SJSA1 (cell line): ENCODE measurements at places on chromosomes 6 and 20.

DNA sequence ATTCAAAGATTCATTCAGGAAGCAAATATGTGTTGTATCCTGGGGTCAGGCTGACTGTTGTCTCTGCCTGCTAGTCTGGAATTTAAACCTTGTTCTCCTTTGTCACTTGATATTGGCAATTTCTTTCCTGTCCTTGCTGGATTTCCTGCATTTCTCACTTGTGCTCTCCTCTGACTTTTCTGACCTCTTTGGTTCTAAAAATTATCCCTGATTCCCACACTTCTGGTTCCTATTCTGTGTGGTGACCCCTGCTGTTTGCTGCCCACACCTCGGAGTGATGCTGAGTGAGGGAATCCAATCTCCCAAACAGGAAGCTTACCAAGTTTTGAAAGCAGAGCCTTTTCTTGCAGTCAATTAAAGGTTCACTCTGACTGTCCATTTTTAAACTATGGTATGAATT is 345.3 kb downstream of the CDKAL1 start:
- DNase-seq: no peak

- no peak for DNase-seq
Observed at GRCh38 chr20:5309971-5310370, 6.8 kb downstream of the PROKR2 start.

GRCh38 chr20:58824843-58825242 is 25.9 kb downstream of the GNAS-AS1 start:
- DNase-seq: no peak

DNA sequence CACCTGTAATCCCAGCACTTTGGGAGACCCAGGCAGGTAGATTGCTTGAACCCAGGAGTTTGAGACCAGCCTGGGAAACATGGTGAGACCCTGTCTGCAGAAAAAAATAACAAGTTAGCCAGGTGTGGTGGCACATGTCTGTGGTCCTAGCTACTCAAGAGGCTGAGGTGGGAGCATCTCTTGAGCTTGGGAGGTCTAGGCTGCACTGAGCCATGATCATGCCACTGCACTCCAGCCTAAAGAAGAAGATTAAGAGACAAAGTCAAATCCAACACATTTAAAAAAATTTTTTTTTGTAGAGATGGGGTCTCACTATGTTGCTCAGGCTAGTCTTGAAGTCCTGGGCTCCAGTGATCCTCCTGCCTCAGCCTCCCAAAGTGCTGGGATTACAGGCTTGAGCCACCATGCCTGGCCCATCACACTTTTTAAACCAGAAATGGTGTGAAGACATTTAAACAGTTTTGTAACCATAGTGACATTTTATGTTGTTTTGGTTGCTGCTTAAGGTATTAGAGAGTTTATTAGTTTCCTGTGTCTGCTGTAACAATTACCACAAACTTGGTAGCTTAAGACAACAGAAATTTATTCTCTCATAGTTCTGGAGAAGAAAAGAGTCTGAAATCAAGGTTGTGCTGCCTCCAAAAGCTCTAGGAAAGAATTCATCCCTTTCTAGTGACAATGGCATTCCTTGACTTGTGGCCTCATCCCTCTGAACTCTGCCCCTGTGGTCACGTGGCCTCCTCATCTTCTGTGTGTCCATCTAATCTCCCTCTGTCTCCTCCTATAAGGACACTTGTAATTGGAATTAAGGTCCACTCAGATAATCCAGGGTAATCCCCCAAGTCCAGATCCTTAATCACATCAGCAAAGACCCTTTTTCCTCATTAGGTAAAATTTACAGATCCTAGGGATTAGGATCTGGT is 104.6 kb upstream of the TNFAIP3 start:
- DNase-seq: no peak

GRCh38 chr20:50323209-50323608 is 132.6 kb downstream of the CEBPB start:
- DNase-seq: no peak

DNA sequence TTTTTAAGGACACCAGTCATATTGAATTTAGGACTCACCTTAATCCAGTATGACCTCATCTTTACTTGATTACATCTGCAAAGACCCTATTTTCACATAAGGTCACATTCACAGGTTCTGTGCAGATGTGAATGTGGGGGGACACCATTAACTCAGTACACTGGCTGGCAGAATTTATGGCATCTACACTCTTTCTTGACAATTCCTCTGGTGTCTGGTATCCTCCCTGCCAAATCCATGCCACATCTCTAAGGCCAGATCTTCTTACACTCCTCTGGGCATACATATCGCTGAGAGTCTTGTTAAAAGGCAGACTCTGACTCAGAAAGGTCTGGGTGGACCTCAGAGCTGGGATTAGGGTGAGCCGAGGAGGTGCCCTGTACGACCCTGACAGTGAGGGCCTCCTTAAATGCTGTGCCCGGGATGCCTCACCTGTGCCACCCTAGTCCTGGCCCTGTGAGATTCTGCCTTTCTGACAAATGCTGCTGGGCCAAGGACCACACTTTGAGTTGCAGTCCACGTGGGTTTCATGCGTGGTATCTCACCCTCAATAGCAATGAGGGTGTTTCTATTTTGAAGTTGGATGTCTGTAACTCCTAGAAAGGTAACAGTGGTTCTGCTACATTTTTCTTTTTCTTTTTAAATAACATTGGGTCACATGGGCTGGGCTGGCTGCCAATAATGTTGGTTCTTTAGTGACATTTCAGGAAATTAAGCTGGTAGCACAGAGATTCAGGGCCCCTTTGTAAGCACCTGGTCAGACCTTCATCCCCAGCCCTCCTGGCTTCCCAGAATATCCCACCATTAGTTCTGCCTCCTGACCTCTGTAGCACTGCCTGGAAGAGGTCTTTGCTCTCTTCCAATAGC is 17.2 kb upstream of the LRRN4 start:
- DNase-seq: no peak

DNA sequence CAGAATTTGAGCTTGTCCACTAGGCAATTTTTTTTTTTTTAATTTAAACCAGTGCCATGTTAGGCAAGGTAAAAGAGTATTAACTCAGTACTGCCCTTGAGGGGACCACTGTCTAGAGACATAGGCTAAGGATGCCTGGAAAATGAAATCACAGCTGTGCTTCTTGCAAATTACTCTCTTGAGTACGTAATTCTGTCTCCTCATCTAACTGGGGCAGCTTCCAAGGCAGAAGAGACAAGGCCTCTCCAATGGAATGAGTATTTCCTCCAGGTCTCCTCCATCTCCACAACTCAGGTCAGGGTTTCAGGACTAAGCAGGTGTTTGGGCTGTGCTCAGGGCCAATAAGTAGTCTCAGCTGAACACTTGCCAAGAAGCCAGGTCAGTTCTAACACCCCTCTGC is 33.8 kb upstream of the MRPS10 start:
- no peak for DNase-seq

- no peak for DNase-seq
Observed at GRCh38 chr20:47929368-47930115, 144.3 kb upstream of the SULF2 start.

DNA sequence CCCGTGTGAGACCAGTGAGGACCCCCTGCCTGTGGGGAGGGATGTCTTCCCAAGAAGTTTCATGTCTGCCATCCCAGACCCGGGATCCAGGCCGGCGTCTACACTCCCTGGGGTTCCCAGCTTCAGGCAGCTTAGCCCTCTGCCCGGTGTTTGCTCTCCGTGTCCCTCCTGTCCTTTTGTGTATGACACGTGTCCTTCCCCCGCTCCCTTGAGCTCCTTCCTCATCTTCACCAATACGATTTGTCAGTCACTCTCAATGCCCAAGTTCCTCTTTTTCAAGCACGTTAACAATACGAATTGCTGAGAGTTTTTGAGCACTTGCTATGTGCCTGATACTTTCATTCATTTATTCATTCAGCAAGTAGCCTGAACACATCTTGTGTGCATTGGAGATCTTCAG is 115.6 kb upstream of the PTPN1 start:
- DNase-seq: no peak

GRCh38 chr6:130853555-130854183 is 26.5 kb downstream of the SMLR1 start:
- DNase-seq: peak; percentile 26

- DNase-seq: no peak
Observed at GRCh38 chr20:36366623-36367369, 60.7 kb downstream of the DLGAP4 start.

GRCh38 chr6:1868561-1869261 is 259.0 kb downstream of the FOXC1 start:
- DNase-seq: no peak

- no peak for DNase-seq
Observed at GRCh38 chr6:18406955-18407749, 20.0 kb downstream of the RNF144B start.
